ENCODE measurements at places on chromosomes 3 and 15.

- no peak for DNase-seq
Observed at GRCh38 chr15:56690733-56691132, 42.6 kb downstream of the ZNF280D start.

DNA sequence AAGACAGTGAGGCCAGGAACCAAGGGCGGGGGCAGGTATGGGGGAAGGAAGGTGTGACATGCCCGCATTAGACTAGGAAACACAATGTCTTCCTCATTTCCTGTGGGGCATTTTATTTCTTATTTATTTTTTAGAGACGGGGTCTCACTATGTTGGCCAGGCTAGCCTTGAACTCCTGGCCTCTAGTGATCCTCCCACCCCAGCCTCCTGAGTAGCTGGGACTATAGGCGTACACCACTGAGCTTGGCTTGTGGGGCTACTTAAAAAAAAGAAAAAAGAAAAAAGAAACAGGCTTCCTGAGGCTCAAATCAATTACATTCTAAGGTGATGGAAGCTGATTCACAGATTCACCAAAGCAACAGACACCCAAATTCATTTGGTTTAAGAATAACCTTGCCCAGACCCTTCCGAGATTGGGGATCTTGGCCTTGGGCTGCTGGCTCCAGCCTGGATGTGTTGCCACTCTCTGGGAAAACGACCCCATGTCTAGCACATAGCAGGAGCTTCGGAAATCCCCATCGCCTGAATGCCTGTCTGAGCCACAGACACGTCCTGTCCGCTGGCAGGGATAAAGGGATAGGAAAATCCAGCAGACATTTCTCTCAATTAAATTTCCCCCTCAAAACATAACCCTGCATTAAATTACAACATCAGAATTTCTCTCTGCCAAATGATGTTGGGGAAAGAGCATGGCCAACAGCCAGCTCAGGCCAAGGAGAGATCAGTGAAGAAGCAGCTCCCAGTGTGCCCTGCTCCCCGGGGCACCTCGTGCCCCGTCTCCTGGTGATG is 13.0 kb downstream of the CPN2 start:
- no peak for DNase-seq

DNA sequence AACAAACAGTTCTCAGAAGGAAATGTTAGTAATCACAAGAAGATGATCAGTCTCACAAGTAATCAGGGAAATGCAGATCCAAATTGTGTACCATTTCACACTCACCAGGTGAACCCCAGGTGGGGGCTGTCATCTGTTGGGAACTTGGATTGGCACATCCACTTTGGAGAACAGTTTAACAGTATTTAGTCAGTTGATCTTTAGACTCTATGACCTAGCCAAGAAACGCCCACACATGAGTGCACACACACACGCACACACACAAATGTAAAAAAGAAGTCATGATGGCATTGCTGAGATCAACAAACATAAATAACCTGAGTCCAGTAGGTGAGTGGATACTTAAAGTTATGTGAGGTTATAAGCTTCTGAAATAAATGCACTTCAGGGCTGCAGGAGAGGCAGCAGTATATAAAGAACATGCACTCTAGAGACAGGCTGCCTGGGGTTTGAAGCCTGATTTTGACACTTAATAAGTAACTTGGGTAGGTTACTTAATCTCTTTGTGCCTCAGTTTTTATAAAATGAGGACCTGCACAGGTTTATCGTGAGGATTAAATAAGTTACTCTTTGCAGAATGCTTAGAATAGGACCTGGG is 17.7 kb downstream of the ACVR2B start:
- DNase-seq = no peak

- DNase-seq = no peak
Observed at GRCh38 chr3:148873270-148873927, 8.3 kb downstream of the CPA3 start.

DNA sequence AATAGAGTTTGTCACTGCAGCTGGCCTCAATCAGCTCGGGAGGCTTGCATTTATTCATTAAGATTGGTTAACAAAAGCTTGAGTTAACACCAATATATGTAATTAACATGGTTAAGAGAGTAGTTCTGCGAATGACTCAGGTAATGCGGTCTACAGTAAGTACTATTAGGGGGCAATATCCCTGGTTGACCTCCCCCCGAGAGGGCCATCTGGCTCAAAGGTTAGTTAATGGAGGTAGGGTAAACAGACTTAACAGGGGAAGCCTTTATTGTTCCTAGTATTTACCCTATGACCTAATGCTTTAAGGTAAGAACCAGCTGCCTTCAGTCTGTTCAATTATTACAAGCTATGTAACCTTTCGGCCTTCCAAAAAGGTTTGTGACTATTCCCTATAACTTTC is 403.3 kb upstream of the SGO1 start:
- DNase-seq = no peak

GRCh38 chr15:61467823-61468222 is 238.7 kb upstream of the RORA start:
- no peak for DNase-seq

DNA sequence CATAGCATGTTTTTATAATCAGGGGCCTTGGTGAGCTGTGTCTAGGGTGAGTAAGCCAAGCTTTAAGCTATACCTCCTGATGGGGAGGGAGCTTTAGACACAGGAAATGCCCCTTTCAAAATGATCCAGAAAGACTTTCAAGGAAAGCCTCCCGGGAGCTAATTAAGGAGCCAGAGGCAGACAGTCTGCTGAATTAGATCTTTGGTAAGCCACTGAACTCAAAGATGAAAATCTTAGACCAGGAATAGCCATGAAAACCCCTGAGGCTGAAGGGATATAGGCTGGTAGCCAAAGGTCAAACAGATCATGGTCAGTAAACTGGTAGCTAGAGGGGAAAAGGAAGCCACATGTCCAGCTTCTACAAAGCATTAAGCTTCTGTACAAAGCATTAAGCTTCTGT is 42.7 kb upstream of the GAP43 start:
- no peak for DNase-seq

DNA sequence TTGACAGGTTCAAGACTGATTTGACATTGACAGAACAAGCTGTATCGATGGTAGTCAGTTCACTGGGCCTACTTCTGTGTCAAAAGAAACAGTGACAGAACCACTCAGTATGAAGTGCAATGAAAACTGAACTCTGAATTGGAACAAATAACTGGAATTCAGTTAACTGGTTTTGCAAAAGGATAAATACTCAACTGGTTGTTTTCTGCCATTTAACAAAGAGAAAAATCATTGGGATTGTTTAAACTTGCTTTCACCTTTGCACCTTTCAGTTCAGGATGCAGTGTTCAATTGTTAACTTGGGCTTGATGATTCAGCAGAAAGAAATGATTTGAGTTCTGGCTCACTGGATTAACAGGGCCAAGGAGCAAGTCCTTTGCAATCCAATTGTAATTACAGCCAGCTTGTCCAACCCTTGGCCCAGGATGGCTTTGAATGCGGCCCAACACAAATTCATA is 4.9 kb downstream of the BTD start:
- DNase-seq = no peak

DNA sequence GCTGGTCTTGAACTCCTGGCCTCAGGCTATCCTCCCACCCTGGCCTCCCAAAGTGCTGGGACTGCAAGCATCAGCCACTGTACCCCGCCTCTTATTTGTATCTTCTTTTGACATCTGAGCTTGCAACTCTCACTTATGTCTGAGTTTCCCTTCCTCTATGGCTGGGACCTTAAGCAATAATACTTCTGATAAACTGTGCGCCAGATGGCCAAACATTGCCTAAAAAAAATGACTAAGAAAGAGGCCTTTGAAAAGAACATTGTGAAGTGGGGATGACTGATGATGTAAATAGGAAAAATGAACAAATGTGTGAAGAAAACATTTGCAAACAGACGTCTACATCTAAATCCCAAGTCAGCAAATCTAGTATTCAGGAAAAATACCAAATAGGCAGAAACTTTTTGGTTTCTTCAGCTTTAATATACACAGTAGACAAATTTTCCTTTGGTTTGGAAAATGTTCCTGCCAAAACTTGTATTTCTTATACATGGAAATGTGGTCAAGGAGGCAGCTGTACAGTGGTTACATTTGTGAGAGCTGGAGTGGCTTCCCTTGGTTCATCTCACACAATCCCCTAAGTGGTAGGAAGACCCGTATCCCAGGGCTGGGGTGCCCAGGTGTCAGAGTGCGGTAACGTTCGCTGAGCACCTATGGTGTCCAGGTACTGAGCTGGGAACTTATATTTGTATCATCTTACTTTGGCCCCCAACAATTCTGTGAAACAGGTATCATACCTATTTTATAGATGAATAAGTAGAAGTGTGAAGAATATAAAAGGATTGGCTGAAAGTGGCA is 11.6 kb upstream of the TFRC start:
- DNase-seq = no peak

- no peak for DNase-seq
Observed at GRCh38 chr3:186121968-186122367, 13.1 kb upstream of the ETV5 start.

- DNase-seq = no peak
Observed at GRCh38 chr15:79674124-79674465, 222.7 kb downstream of the MTHFS start.

- DNase-seq = no peak
Observed at GRCh38 chr3:17941766-17942165, 199.3 kb upstream of the TBC1D5 start.

- DNase-seq = no peak
Observed at GRCh38 chr15:39850436-39850835, 67.8 kb upstream of the FSIP1 start.

- DNase-seq = no peak
Observed at GRCh38 chr15:61997786-61998185, 62.5 kb downstream of the VPS13C start.

Data from stimulated activated naive B cell treated with anti-CD40 and anti-IgM and Interleukin-4, amounts not matched to agents 10 μg/mL and 1 μg/mL and 100 μg/mL, for 72 hours (primary cell).